ENCODE measurements at places on chromosomes 5 and 9.
A peak's percentile ranks its signal among the peaks of the same experiment; 100 is the strongest.

- no peak for DNase-seq
These were observed 31.2 kb downstream of the HMCN2 start for GRCh38 chr9:130296783-130297055.

DNA sequence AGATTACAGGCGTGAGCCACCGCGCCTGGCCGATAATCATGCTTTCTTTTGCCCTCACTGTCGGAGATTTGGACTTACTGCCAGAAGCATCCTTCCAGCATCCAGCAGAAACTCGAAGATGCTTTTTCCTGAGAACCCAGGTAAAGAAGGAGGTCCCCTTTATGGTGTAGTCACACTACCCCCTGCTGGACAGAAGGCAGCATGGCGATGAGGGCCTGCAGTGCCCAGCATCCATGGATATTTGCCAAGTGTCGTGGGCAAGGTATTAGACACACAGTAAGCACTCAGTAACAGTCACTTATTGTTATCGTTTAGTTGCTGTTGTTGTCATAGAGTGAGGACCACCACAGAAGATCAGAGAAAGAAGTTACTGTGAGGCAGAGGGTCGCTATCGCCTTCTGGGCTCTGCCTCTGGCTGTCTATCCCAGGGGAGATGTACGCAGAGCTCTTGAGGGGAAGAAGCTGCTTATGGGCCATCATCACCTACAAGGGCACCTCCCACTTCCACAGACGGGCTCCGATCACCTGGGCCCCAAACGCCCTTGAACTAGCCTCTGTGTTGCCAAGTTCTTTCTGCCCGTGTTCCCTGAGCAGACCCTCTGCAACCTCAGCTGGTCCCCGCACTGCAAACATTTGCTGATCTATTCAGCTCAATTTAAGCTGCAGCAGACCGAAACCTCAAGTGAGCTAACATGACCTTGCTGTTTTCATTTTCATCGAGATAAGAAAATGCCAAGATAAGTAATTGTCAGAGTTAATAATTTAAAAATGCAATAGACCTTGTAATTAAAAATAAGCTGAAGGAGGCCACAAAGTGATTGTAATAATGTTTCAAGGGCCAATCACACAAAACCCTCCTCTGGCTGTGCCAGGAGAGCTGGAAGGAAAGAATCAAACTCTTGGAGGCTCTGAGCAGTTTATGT is 23.9 kb downstream of the C5orf15 start:
- DNase-seq = peak; percentile 81

- no peak for DNase-seq
These were observed 334.7 kb downstream of the NR2F1-AS1 start for GRCh38 chr5:93246090-93246855.

DNA sequence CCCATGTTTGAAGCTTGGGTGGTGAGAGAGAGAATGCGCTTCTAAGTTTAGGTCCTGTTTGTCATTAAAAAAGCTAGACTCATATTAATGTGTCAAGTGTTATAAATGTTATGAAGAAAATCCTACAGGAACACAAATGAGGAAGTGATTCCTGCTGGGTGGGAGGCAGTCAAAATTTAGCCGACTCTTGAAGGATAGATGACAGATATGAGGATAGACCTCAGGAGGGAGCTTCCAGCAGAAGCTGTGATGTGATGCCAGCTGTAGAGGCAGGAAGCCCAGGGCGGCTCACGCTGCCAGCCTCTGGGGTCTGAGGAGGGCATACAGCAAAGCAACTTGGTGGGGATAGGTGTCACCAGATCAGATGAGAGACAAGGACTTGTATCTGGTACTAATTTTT is 74.7 kb upstream of the ADAMTS16 start:
- no peak for DNase-seq

- peak; percentile 13 for DNase-seq
These were observed 2.6 kb upstream of the GCNT1 start for GRCh38 chr9:76456202-76456926.

- no peak for DNase-seq
These were observed 13.4 kb upstream of the GRHPR start for GRCh38 chr9:37408933-37409710.

DNA sequence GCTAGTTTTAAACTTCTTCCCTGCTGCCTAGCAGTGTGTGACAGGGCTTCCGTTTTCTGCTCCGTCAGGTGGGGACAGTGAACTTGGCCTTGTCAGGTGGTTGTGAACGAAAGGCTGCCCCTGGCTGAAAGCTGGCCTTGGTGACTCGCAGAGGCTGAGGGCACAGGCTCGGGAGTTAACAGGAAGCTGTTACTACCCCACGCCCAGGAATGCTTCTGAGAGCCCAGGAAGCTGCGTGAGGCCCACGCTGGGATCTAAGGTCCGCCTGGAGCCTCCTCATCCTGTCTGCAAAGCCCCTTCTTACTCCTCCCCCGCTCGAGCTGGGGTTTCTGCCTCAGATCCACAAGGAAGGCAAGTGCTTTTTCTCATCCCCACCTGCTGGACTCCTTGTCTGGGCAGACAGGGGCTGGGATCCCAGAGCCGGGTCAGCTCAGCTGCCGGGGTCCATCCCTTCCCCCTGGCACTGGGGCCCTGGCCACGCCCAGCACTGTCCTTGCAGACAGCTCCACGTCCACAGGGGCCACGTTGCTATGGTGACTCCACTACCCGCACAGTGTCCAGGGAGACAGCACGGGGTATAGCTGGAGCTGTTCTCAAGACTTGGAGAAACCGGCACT is 124.7 kb upstream of the TBC1D2 start:
- DNase-seq = peak; percentile 81

DNA sequence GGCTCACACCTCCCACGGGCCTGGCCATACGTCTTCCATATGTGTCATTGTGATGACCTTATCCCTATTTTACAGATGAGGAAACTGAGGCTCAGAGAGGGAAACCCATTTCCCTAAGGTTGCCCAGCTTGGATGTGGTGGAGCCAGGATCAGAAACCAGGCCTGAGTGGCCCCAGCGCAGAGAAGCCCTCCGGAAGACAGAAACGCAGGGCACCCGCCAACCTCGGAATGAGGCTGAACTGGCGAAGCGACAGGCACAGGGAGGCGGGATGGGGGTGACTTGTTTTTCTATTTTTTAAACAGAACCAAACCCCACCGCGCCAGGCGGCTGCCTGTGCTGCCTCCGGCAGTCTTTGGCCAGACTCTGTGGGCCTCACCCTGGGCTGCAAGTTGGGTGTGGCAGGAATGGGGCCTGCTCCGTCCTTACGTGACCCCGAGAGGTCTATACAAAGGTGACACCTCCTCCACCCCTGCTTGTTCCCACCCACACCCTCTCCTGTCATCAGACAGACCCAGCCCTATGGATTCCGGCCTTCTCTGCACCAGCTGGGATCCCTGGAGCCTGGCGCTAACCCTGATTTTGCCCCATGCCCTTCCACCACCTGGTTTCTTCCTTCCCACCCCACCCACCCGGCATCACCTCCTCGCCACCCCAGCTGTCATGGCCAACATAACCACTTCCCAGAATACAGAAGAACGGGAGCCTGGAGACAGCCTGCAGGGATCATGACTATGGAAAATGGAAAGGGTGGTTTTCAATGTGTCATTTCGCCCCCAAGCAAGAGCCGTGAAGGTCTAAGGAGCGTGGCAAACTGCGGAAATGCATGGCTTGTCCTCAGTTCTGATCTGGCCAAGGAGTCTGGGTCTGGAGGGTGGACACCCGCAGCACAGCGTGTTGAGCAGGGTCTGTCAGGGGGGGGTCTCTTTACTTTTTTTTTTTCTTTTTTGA is 23.6 kb downstream of the PLPP7 start:
- peak; percentile 22 for DNase-seq

DNA sequence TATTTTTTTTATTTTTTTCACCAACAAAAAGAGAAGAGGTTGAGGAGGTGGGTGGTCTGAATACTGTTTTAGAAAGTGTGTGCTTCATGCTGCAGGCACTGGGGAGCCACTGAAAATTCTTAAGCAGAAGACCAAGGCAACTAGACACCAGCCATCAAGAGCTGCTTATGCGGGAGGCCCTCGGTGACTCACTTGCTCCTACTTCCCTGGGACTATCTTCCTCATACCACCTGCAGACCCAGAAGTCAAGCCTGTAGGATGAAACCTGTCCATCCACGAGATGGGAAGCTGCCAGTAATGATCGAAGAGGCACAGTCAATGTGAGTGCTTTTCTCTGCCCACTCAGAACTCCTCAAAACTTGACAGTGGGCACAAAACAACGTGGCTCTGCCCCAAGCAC is 125.8 kb upstream of the SLC44A1 start:
- no peak for DNase-seq

GRCh38 chr9:89799766-89800165 is 195.0 kb downstream of the GADD45G start:
- DNase-seq = no peak

DNA sequence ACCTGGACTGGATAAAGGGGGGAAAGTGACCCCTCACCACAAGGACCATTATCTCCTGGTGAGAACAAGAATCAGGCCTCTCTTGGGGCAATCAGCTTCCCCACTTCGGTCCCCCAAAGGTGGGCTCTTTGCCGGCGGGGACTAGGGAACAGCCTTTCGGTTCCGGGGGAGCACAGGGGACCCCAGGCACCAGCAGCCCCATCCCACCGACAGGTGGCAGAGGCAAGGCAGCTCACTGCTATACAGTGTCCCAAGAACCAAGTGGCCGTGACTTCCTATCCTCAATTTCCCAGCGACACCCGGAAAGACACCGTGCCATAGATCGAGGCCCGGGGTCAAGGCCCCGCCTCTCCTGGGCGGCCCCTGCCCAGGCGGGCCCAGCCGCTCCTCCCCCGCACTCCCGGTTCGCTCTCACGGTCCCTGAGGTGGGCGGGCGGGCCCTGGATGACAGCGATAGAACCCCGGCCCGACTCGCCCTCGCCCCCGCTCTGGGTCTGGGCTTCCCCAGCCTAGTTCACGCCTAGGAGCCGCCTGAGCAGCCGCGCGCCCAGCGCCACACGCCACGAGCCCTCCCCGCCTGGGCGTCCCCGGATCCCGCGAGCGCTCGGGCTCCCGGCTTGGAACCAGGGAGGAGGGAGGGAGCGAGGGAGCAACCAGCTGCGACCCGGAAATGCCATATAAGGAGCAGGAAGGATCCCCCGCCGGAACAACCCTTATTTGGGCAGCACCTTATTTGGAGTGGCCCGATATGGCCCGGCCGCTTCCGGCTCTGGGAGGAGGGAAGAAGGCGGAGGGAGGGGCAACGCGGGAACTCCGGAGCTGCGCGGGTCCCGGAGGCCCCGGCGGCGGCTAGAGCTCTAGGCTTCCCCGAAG is 655 bp upstream of the EGR1 start:
- DNase-seq = peak; percentile 100

DNA sequence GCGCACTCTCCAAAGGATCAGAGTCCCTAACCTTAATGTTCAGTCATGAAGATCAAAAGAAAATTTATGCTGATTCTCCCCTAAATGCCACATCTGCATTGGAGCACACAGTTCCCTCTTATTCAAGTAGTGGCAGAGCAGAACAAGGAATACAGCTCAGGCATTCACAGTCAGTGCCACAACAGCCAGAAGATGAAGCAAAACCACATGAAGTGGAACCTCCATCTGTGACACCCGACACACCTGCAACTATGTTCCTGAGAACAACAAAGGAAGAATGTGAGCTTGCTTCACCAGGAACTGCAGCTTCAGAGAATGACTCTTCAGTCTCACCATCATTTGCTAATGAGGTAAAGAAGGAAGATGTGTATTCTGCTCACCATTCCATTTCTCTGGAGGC is 40.0 kb downstream of the CMYA5 start:
- DNase-seq = no peak

DNA sequence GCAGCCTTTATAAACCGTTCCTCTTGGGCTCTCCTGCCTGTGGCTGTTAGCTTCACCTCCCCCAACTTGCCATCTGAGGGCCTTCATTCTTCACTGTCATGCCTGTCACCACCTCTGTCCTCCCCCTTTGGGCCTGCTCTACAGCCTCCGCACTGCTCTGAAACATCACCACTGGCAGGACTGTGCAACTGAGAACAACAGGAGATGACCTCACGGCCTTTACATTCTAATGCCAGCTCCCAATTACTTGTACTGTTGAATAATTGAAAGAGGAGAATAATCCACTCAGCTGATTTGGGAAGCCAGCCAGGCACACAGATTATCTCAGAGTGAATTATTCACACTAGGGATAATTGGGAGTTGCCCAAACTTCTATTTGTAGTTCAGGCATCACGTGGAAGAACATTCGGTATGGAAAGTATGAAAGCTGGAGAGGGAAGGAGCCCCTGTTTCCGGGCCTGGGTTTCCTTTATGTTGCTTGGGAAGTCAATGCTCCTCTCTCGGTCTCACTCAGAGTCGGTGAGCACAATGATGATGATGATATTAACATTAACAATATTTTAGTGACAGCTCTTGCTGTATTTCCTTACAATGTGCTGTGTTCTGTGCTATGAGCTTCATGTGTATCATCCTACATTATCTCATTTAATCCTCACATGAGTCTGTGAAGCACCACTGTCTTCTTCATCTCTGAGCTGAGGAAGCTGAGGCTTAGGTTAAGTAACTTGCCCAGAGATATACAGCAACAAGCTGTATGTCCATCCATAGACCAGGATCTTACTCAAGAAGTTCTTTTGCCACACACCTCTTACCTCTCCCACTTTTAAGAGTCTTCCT is 99.3 kb upstream of the LRRTM2 start:
- no peak for DNase-seq

DNA sequence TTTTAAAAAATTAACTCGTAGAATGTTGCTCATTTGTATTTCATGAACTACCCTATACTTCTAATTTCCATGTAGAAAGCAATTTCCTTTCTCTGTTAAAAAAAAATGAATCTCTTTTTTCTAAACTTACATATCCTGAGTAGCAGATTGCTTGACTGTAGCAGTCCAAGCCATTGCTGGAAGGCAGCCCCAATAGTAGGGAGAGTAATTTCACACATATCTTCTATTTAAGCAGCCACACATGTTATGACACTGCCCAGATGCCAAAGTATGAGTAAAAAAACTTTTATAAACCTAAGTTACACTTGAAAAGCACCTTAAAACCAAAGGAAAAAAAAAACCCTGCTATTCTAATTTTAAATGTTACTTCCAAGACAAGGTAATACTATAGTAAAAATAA is 69.6 kb downstream of the FBXL17 start:
- DNase-seq = no peak

- no peak for DNase-seq
These were observed 14.7 kb upstream of the SARDH start for GRCh38 chr9:133752739-133753446.

- no peak for DNase-seq
These were observed 80.5 kb downstream of the FNBP1 start for GRCh38 chr9:129962451-129962864.
